ENCODE measurements at places on chromosomes 1 and 21.

GRCh38 chr1:4792565-4792964, 138.2 kb downstream of the AJAP1 start:
- DNase-seq = no peak

GRCh38 chr1:22123901-22124404, 18.9 kb downstream of the WNT4 start:
- DNase-seq = no peak

DNA sequence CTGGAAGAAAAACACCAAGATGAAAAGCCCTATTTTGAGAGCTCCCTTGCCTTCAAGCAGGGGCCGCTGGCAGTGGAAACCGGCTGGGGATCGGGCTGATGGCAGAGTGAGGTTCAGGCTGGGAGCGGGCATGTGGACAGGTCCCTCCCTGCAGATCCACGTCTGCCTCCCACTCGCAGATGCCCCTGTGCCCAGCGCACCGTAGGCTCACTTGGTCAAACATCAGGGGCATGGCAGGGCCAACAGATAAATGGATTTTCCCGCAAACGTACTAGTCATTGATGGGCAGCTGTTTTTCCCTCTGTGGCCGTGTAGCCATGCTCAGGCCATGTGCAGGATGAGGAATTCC, 6.6 kb upstream of the C1orf174 start:
- no peak for DNase-seq

DNA sequence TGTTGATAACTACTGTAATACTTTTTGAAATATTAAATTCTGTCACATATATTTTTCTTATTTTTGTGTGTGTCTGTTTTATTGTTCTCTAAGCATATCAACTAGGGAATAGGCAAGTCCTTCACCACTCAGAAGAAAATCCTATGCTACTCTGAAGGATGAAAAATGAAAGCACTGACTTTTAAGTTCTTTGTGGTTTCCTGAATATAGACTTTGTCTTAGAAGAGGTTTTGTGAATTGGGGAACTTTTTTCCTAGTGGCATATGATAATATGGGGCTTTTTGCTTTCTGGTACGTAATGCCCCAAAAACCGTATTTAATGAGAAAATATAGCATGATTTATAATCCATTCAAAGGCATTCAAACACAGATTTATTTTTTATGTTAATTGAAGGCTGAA, 136.0 kb downstream of the SNX7 start:
- no peak for DNase-seq

DNA sequence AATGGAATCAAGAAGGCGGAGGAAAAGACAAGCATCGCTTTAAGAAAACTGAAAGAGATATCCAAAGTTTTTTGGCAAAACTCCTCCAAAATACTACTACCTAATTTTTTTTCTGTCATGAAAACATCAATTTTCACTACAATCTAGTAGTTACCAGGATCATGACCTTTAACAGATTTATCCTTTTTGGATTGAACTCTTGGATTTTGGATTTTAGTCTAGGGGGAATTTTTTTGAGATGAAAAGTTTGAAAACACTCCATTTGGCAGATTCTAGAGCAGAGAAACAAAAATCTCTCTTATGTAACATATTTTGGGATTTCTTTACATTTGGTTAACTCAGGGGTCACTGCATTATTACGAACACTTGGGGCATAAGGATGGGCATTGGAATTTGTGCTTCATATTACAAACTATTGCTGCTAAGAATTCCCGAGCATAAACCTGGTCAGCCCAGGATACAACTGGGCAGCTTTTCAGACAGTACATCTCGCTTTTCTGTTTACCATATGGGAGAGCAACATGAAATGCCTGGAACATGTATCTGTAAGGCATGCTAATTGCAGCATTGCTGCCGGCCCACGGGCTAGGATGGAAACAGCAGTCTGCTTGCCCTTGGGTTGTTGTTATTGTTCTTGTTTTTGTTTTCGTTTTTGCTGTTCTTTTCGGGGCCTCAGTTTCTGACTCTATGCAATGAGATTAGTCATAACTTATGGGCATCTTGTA, 264.3 kb downstream of the RHOU start:
- DNase-seq = no peak

GRCh38 chr1:14363707-14364413, 234.6 kb upstream of the KAZN start:
- no peak for DNase-seq

DNA sequence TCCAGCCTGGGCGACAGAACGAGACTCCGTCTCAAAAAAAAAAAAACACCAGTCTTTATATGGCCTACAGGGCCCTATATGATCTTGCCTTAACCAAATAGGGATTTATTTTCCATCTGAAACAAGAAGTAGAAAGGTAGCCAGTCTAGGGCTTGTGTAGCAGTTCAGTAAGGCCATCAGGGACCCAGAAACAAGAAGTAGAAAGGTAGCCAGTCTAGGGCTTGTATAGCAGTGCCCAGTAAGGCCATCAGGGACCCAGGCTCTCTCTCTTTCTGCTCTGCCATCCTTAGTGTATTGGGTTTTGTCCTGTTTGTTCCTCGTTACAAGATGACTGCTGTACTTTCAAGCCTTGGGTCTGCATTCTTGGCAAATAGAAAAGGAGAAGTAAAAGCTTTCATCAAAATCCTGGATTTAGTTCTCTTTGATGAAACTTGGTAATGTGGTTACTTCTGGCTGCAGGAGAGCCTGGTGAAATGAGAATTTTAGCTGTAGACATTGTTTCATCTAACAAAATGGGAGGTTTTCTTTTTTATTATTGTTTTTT, 46.1 kb downstream of the PKN2 start:
- DNase-seq = no peak

GRCh38 chr1:244350027-244350426, 101.7 kb downstream of the ADSS2 start:
- no peak for DNase-seq

- DNase-seq = no peak
These were observed 143.6 kb downstream of the EDEM3 start for GRCh38 chr1:184610876-184611595.

DNA sequence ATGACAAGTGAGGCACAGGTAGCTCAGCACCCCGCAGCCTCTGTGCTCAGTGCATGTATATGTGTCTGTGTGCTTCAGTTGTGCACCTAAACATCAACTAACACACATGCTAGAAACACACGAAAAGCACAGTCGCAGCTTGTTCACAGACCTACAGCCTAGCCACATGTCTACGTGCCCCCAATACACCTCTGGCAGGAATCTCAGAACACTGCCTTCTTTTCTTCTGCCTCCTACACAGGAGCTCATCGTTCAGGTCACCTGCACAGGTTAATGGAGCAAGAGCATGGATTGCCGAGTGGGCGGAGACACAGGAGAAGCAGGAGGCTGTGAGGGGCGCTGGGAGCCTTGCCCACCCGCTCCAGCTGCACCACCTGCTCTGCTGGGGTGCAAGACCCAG, 31.7 kb downstream of the CTNNBIP1 start:
- DNase-seq = no peak

GRCh38 chr1:74463333-74463988, 49.0 kb downstream of the LRRC53 start:
- no peak for DNase-seq

DNA sequence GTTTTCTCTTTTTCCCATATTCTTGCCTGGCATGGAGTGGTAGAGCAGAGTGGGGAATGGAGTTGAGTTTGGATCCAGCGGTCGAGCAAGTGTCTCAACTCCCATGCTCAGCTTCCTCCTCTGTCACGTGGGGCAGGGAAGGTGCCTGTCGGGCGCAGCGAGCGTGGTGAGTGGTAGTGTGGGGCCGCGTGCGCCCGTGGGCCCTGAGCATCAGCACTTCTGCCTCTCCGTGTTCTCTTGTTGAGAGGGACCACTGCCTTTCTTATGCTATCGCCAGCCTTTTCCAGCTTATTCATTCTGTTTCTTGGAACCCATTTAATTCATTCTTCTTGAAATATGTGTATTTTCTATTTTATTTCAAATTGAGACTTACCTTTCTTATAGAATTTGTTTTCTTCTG, 65.1 kb downstream of the ADARB1 start:
- DNase-seq = no peak

GRCh38 chr1:191618181-191618580, 540.1 kb upstream of the RGS18 start:
- DNase-seq = no peak

DNA sequence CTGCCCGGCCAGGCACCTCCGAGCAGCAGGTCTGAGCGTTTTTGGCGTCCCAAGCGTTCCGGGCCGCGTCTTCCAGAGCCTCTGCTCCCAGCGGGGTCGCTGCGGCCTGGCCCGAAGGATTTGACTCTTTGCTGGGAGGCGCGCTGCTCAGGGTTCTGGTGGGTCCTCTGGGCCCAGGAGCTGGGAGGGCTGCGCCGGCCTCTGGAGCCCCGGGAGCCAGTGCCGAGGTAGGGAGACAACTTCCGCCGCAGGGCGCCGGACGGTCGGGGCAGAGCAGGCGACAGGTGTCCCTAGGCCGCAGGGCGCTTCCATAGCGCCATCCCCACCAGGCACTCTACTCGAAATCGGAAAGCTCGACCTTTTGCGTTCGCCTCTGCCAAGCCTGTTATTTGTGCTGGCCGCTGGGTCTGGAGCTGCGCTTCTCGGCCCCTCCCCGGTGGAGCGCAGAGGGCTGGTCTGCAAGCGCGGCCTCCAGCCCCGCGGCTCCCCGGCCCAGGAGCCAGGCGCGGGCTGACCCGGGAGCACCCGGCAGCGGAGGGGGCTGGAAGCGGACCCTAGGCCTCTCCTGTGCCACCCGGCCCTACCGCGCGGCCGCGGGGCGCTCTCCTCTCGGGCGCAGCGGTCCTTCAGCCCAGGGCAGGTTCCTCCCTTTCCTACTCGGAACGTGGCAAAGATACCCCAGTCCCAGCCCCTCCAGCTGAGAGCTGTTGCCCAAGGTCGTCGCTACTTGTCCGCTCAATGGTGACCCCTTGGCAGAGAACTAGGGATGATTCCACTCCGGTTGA, 2.2 kb downstream of the SIM2 start:
- no peak for DNase-seq

GRCh38 chr1:35390600-35391494, 122.3 kb downstream of the ZMYM4 start:
- no peak for DNase-seq

DNA sequence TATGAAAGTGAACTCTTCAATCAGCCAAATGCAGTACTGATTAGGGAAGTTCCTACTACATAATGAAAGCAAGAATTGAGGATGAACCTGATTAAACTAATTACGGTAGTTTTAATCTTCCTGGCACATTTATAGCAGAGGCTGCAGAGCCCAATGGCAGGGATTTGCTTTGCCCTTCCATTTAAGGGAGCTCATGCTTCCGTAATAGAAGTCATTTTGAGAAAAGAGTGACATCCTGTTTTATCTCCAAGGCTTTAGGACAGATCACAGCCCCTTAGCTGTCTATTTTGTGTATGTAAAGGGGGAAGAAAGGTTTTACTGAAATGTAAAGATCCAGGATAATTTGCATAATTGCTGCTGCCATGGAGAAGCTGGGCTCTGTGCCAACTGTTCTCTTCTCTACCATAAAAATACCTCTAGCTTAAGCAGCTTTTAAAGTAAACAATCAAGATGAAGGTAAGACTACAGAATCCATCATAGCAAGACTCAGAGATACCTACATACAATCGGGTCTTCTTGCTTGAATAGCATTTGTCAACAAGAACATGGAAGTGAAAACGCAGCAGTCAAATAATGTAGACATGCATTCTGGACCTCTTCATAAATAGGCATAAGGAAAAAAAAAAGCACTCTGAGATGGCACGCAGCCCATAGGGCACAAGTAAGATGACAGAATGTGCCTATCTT, 62.5 kb downstream of the ASH1L start:
- no peak for DNase-seq

DNA sequence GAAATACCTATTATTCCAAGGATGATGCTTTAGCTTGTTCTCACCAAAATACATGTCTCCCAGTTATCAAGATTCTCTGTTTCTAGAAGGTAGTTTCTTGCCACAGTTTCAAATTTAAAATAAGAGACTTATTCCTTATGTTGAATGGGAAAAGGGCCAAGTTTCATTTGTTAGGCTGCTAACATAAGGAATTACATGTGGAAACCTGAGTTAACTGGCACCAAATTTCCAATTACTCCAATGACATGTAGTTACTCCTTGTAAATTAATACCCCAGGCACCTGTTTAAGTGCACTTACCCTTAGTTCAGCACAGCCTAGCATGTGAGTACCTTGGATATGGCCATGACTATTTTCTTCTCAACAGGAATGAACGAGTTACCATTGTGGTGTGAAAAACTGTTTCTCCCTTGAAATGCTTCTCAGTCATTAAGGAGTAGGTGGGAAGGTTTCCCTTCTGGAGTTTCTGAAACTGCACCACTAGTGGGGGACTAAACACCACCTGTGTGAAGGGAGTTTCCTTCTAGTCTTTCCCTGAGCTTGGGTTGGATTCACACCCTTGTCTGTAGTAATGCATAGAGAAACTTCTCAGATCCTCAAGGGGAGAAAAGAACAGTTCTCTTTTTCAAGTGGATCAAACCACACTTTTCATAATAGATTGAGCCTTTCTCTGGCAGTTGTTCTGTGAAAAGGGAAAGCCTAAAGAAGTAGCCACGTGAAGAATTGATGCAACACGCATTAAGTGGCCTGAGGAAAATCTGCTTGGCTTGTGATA, 32.3 kb upstream of the LRRC8C start:
- no peak for DNase-seq

- DNase-seq = no peak
These were observed 297.3 kb upstream of the KAZN start for GRCh38 chr1:14300991-14301703.

DNA sequence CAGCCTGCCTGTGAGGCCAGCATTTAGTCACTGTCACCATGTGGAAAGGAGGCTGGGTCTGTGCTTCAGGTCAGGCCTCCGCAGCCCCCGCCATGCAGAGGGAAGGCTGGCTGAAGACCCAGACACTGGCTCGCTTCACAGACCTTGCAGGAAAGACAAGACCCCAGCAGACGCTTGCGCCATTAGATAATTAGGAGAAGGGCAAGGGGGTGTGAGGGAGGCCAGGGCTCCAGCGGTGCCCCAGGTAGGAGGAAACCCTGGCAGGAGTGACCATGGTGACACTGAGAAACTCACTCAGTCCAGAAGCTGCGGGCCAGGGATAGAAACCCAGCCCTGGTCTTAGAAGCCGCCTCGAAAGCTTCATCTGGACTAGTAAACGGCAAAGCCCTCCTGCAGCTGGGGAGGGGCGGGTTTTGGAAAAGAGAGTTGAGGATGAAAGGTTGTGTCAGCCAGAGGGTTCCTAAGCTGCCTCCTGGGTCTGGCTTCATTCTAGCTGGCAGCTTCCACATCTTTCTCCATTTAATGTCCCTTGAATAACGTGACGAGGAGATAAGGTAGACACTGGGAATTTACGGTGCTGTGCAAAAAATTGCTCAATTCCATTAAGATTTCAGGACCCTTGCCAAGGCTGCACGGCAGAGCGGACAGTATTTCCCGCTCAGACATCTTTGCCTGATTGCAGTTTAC, 294.1 kb upstream of the VAMP3 start:
- no peak for DNase-seq

GRCh38 chr21:38787461-38788274, 18.1 kb upstream of the ETS2 start:
- DNase-seq = no peak

Data from stimulated activated CD4-positive, alpha-beta T cell treated with anti-CD3 and anti-CD28 coated beads, Interleukin-1b, Interleukin-23, amount 100 ng/mL, for 1 hour (primary cell).